Stimulated activated CD4-positive, alpha-beta T cell treated with anti-CD3 and anti-CD28 coated beads, Interleukin-1b, Interleukin-23, amount 100 ng/mL, for 1 hour (primary cell): ENCODE measurements at places on chromosomes 1 and 21.

GRCh38 chr1:53891678-53892077, 2.1 kb upstream of the YIPF1 start:
- no peak for DNase-seq

- no peak for DNase-seq
Measured at GRCh38 chr21:18725653-18726052, 322.1 kb upstream of the TMPRSS15 start.

GRCh38 chr1:158140764-158141192, 39.9 kb upstream of the CD1D start:
- DNase-seq: no peak

GRCh38 chr1:82894635-82895034, 1093.9 kb downstream of the ADGRL2 start:
- DNase-seq: no peak

GRCh38 chr1:196951711-196952394, 8.3 kb downstream of the CFHR2 start:
- DNase-seq: no peak

DNA sequence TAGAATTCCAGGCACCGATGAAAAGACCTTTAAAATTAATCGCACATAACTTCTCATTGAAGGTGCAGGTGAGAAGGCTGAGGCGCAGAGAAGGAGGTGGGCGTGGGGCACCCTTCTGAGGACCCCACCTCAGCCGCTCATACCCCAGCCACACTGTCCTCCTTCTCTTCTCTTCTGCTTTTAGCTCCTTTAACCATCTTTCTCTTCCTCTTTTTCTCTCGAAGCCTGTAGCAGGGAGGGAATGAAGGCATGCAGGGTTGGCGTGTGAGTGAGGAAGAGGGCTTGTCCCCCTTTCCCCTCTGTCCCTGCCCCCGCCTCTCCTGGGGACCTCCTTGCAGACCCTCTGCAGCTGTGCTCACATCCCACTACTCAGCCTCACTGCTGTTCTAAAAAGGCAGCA, 57.8 kb upstream of the CACNA1E start:
- DNase-seq: no peak

DNA sequence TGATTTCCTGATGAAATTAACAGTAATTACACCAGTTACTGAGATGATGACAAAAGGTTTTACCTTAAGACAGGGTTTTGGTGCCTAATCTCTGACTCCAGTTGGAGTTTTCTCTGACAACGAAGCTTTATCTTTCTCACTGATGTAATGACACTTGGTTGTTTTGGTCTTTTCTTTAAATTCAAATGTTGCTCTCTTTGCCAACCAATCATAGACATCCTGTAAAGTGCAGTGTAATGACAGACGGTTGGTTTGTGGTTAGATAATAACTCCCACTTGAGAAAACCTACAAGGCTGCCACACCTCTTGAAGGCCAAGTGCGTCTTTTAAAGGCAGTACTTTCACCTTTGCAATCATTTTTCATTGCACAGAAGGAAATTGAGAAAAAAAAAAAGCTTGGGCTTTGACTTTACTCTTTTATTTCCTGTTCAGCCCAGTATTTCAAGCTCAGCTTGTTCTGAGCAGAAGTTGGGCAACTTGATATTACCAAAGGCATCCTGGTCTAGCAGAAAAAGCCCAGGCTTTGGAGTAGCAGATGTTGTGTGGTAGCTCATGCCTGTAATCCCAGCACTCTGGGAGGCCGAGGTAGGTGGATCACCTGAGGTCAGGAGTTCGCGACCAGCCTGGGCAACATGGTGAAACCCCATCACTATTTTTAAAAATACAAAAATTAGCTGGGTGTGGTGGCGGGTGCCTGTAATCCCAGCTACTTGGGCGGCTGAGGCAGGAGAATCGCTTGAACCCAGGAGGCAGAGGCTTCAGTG, 14.9 kb downstream of the PDIK1L start:
- DNase-seq: no peak

DNA sequence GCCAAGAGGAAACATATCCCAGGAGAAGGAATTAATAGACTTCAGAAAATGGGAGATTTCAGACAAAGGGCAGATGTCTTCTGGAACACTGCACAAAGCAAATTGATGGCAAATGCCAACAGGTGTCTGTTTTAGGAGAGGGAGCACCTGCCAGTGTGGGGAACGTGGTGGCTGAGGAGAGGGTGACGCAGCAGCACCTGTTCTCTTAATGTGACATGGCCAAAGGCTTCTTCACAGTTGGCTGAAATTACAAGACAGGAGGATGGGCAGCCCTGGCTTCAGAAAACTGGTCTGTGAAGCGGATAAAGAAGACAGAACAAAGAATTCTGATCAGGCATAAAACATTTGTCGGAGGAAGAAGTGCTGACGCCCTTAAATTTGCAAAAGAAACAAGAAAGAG, 178.7 kb upstream of the RUNX1 start:
- DNase-seq: no peak

DNA sequence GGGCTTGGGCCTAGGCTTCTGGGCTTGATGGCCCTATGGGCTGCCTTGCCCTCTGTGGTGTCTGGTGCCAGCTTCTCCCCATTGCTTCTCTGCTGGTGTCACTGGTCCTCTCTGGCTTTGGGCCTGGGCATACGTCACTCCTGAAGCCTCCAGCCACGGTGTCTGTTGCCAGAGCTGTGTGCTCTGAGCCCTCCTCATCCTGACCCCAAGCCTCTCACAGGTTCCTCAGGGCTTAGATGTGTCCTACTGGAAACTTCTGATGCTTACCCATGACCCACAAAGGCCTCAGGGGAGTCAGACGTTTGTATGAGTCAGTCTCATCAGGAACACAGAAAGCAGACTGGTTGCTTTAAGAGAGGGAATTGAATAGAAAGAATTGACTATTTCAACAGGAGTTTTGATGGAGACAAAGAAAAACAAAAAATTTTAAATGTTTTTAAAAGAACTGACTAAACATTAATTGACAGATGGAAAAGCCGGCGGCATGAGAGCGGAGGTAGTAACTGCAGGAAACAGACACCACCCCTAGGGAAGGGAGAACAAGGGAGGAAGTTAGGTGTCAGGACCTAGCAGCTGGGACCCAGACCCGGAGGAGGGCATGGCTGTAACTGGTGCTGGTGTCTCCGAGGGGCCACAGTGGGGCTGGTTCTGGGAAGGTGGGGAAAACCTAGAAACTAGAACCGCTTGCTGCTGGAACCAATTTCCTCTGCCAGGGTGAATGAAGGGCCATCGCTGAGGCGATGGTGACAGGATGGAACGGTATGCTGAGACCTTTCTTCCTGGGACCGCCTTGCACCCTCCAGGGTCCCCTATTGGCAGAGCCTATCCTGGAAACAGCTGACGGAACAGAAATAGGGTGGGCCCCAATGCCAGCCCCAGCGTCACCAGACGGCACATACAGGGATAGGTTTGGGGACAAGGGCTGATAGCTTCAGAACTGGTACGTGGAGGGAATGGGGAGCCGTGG, 40.0 kb upstream of the CITED4 start:
- no peak for DNase-seq

GRCh38 chr1:36851087-36851486, 183.2 kb downstream of the GRIK3 start:
- no peak for DNase-seq

- DNase-seq: no peak
Measured at GRCh38 chr1:200670242-200671118, 773 bp upstream of the DDX59 start.

GRCh38 chr1:198929111-198929604, 290.3 kb downstream of the PTPRC start:
- DNase-seq: no peak

DNA sequence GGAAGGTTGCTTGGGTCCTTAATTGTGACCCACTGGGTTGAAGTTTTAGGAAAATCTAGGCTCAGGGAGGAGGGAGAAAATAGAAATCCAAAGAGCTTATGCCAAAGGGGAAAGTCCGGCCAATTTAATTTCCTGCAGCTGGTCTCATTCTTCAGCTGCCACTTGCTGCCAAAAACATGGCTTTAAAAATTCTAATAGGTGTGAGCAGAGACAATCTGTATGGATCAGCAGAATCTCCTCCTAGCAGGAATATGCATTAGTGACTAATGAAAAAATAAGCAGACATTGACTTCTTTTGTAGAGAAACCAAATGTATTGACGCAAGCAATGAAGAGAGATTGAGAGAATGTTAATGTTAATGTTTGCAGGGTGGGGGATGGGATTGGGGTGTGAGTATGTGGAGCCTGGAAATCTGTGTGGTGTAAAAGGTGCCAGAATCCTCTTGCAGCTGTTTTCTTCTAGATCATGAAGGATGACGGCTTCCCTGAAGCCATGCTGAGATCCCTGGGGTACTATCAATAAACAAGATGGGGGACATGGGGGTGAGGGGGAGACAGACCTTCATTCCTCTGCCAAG, 35.3 kb downstream of the VWA5B1 start:
- DNase-seq: no peak

- no peak for DNase-seq
Measured at GRCh38 chr1:231419738-231420298, 2.3 kb downstream of the EGLN1 start.

DNA sequence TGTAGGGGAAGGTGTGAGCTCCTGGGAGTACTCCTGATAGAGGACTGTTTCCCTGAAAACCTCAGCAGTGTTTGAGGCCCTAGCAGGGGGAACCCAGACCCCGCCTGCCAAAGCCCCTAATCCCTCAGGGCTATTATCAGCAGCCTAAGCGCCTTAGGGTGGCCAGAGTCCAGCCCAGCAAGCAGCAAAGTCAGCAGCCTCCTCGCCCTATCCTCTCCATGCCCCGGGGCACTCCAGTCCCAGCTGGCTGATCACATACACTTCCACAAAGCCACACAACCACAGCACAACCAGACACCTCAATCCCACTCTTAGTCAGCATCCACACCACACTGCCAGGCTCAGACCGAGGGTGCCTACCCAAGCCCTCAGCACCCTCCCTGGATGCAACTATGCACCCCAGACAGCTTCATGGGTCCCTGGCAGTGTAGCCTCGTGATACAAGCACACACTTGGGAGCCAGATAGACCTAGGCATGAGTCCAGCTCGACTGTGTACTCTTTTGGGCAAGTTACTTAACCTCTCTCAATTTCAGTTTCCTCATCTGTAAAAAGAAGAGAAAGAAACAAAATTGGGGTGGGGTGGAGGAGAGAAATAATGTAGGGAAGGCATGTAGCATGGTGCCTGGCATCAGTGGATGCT, 7.1 kb downstream of the IGSF9 start:
- DNase-seq: no peak

DNA sequence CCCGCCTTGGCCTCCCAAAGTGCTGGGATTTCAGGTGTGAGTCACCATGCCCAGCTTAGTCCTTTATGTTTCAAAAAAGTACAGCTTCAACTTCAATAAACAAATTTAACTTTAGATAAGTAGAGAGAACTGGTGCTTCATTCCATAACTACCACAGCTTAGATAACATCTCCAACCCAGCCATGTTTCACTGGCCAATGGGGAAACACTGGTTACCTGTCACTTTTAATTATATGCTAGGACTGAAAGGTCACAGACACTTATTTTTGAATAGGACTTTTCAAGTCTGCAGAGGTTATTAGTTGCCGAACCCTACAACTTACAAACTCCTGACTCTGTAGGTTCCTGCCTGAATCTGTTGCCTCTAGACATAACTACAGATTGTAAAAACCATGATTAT, 56.5 kb upstream of the ST6GALNAC3 start:
- no peak for DNase-seq

GRCh38 chr1:230392920-230393521, 33.1 kb downstream of the PGBD5 start:
- no peak for DNase-seq

DNA sequence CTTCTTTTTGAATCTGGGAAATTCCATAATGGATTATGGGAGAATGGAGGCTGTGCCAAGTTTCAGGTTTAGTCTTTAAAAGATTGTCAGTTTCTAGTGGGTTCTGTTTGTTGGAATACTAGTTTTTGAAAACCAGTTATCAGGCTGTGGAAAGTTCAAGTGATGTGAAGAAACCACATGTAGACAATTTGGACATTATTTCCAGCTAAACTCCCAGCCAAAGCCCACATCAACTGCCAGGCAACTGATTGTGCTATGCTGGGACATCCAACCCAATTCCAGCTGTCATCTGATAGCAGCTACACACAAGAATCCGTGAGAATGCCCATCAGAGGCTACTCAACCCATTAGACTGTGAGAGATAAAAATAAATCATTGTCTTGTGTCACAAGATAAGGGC, 546.1 kb upstream of the ADAMTS5 start:
- no peak for DNase-seq

GRCh38 chr1:154961207-154962155, at the start of gene PYGO2:
PYGO2 (minus strand) TSS chr1:154961782; CDS start chr1:154961576, 206 bp downstream.
- DNase-seq: peak; percentile 59

- DNase-seq: no peak
Measured at GRCh38 chr1:222970040-222970439, 155.2 kb downstream of the DISP1 start.

GRCh38 chr1:16114527-16115467, 41.1 kb downstream of the EPHA2 start:
- no peak for DNase-seq

DNA sequence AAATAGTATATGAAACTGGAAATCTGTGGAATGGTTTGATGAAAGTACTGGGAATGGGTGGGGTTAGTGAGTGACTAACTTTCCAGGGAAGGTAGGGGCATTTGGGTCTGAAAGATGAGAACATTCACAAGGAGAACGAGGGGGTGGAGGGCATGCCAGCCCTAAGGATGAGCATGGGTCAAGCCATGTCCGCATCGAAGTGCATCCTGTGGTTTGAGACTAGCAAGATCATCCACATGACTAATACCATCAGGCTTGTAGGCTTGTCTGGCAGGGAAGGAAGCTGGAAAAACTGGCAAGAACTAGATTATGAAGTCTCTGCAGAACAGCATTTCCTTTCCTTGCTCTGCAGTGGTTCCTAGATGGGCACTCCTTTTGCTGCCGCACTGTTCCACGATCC, 70.4 kb upstream of the UBE2U start:
- DNase-seq: no peak

DNA sequence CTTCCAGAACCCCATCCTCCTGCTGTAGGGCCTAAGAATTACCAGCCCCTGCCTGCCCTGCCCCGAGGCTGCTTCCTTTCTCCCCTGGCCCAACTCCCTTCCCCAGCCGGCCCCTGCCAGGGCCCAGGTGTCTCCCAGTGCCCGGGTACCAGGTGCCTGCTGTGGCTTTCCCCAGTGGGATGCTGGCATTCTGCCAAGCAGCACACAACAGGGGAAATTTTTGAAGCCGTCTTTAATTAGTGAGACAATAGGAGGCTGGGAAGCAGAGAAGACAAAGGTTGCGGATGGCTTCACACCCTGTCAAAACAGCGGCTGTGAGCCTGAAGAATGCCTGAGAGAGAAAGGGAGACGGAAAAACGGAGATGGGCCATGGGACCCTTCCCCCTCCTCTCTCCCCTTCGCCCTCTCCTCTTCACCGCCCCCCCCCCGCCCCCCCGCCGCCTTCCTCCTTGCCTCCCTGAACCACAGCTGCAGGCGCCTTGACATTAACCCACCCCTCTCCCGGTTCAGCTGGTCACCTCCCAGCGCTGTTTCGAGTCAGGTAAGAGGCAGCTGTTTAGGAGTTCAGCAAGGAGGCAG, 33.6 kb downstream of the LRRN2 start:
- no peak for DNase-seq
